ENCODE measurements at places on chromosomes 11 and 22.

- no peak for DNase-seq
These were observed 89.6 kb downstream of the HSD17B12 start for GRCh38 chr11:43770173-43770572.

DNA sequence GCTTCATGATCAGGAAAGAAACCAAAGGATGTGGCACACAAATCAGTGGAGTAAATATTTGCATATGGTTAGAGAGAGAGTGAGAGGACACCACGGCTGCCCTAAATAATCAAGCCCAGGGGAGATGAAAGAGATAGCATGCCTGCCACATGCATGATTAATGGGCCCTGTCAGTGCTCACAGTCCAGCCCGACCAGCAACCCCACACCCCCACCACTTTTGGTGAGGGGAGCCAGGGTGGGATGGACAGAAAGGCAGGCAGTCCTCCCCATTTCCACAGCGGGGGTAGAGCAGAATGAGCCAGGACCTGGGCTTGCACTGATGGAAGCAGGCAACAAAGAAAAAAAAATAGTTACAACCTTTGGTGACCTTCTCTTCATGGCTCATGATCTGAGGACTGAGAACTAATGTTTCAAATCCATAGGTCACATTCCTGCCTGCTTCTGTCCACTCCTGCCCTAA lies 545.0 kb downstream of the ETS1 start:
- DNase-seq, result no peak

DNA sequence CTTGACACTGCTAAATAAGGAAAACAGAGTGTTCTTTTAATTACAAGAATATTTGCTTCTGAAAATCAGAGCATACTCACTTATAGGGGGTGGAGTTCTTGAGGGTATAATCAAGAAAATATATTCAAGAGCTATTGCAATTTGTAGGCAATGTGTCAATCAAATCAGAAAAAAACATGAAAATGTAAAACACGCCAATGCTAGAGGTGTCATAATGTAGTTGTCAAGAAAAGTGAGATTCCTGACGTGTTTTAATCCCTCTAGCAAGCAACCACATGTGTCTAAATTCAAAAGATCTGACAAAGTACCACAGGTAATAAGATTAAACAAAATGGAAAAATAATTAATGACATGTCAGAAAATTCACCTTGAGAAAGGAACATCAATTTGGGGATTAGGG lies 1440.7 kb upstream of the RAG2 start:
- DNase-seq, result no peak

DNA sequence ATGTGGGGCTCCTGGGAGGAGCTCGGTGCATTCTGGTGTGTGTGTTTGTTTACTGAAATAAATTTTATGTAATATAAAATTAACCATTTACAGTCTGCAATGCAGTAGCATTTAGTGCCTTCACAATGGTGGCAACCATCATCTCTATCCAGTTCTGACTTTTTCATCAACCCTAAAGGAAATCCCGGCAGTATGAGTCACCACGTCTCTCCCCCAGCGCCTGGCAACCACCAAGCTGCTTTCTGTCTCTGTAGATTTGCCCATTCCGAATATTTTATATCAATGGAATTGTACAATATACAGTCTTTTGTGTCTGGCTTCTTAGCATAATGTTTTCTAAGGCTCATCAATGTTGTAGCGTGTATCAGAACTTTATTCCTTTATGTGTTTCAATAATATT lies 300.5 kb downstream of the MIAT start:
- DNase-seq, result no peak

- DNase-seq, result no peak
These were observed 24.7 kb downstream of the CPT1A start for GRCh38 chr11:68816917-68817419.

- DNase-seq, result peak; percentile 50
These were observed 14.2 kb downstream of the GATD1 start for GRCh38 chr11:763073-763463.

DNA sequence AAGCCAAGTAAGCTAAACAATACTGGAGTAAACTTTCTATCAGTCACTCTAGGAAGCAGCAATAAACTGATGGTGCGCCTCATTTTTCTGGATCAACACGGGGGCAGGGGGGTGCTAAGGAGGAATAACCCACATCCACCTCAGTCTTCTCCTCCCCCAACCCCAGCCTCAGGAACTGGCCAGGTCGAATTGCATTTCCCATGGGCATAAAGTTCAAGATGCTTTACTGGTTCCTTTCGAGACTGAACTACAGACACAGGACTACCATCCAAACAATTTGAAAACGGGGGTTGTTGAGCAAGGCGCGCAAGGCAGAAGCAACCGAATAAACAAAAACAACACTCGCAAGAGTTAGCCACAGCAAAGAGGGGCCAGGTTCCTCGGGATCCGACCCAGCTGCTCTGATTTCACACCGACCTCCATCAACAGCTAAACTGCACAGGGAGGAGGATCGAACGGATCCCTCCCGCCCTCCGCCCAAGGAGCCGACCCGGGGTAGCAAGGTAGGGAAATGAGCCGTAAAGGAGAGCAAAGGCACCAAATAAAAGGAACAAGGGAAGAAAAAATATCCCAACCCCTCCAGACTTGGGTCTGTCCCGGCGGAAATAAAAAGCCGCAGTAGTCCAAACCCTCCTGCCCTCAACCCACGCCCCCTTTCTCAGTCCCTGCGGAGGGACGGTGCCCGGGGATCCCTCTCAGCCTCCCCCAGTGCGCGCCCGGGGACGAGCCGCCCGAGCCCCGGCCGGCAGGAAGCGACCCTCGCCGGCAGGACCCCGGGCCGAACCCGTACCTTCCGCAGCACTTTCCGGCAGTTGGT lies 801 bp downstream of the SESN3 start:
- no peak for DNase-seq

DNA sequence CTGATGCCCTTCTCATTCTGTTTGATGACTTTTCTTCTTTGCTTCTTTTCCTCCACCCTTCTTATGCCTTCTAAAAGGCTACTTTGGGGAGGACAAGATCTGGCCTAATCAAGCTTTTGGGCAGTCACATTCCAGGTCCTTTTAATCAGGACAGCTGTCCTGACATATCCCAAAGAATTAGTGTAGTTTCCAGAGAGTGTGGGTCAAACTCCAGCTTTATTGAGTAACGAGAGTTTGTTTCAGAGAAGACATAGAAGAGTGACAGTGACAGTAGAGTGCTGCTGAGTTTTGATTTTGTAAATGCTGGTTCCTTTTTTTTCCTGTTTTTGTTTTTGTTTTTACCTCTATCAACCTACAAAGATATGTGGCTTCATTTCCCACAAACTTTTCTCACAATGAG lies 158.4 kb upstream of the SESN3 start:
- no peak for DNase-seq

DNA sequence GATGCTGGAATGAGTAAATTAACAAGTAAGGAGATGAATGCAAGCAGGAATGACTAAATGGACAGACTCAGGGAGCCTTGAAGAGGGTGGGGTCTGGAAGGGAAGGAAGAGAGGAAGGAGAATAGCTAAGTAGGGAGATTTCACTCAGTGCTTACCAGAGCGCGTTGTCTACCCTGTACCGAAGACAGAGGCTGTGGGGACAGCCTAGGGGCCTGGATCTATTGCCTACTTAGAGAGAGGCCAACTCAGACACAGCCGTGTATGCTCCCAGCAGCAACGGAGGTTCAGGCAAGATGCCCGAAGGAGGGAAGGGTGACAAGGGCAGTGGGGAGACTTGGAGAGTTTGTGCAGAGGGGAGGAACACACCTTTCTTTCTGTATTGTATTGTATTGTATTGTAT lies at the start of gene FOLR2:
Gene FOLR2, plus strand, starts transcription at position 157 of the 400 bp plus-strand sequence. CDS start 1,791 bp downstream, outside the sequence.
- DNase-seq, result no peak

GRCh38 chr22:30233582-30233981 lies 13.0 kb downstream of the LIF start:
- DNase-seq, result no peak

GRCh38 chr11:15468466-15468865 lies 353.7 kb downstream of the INSC start:
- DNase-seq, result no peak

DNA sequence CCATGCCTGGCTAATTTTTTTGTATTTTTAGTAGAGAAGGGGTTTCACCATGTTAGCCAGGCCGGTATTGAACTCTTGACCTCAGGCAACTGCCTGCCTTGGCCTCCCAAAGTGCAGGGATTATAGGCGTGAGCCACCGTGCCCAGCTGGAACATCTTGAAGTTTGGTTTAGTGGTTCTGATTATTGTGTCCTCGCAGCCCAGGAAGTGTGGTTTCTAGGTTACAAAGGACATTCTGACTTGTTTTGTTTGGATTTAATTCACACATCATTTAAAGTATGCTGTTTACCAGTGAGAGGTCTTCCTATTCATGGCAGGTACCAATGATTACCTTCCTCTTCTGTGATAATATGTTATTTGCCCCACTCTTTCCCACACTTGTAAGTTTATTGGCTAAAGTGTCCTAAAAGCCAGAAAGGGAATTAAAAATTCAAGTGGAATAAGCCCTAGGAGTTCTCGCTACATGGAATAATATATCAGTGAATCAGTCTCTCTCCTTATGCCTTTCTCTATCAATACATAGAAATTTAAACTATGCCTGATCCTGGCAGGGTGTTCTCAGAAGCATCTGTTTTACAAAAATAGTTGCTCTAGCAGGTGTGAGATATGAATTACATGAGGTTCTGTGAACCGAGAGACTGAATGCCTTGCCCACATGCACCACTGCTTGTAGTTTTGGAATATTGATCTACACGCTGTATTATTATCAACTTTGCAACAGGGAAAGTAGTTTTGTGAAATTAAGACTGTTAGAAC lies 263.1 kb downstream of the DDX10 start:
- DNase-seq, result no peak

DNA sequence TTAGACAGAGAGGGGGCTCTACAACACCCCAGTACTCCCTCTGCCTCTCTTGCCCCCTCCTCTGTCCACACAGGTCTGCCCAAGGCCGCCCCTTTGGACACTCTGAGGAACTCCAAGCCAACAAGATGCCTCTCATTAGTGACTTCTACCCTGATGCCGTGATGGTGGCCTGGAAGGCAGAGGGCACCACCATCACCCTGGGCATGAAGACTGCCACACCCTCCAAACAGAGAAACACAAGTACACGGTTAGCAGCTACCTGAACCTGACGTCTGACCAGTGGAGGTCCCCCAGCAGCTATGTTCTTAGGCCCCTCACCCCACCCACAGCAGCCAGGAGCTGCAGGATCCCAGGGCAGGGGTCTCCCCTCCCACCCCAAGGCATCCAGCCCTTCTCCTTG lies 125.1 kb downstream of the MED15 start:
- no peak for DNase-seq

DNA sequence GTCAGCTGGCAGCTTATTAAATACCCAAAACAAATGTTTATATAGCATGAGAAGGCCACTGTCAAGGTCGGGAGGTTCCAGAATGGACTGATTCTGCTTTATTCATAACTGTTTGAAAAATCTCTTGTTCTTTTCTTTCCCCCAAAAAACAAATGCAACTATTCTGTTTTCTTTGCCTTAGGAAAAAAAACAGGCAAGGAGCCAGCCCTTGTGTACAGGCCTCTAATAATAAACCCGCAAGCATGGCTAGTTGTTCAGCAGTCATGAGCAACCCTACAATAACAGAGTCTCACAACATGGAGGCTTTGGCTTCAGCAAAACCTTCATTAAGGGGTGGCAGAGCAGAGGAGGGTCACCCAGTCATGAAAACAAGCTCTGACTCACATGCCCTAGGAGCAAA lies 191.7 kb downstream of the KIRREL3 start:
- DNase-seq, result peak; percentile 3

- DNase-seq, result no peak
These were observed 7.4 kb downstream of the MAPK8IP1 start for GRCh38 chr11:45892856-45893255.

- peak; percentile 18 for DNase-seq
These were observed 826 bp upstream of the EEF1G start for GRCh38 chr11:62574363-62575071.

DNA sequence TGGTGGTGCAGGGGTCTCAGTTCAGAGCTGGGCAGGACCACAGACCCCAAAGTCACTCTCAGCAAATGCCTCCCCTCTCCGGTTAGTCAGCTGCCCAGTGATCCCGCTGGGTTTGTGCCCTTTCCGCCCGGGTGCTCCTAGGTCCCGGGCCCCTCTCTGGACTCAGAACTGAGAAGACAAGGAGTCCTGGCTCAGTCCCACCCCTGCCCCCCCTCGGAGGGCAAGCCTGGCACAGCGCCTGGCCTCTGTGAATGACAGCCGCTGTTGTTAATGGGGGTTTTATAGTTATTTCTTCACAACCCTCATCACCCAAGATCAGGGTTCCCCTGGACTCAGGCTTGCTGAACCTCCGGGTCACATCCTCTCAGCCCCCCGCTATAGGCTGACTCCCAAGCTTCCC lies 47.6 kb downstream of the ELFN2 start:
- no peak for DNase-seq

DNA sequence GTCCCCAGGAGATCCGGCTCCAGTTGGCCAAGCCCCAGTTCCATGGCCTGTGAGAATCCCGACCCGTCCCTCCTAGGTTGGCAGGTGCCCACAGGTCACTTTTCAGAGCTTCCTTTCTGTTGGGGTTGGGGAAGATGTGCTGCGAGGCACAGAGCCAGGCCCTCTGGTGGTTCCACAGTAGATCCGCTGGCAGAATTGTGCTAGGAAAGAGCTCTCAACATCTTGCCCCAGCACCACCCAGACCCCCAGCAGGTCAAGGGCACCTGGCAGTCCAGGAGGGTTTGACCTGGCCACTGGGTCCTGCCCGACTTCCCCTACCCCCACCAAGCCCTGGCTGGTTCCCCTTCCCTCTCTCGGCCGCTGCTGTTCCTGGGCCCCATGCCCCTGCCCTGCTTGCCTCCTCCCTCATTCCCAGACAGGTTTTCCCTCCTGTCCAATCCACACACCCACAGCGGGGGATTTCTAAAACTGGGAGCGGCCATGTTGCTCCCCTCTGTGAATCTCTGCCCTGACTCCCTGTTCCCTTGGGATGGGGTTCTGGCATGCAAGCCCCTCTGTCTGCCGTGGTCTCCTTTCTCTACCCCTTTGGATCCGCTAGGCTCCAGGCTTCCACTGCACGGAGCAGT lies 26.2 kb upstream of the GCAT start:
- no peak for DNase-seq

- DNase-seq, result peak; percentile 66
These were observed 88.6 kb upstream of the CRYBB3 start for GRCh38 chr22:25110846-25111578.

- no peak for DNase-seq
These were observed 94.5 kb upstream of the FGF3 start for GRCh38 chr11:69913591-69914285.

DNA sequence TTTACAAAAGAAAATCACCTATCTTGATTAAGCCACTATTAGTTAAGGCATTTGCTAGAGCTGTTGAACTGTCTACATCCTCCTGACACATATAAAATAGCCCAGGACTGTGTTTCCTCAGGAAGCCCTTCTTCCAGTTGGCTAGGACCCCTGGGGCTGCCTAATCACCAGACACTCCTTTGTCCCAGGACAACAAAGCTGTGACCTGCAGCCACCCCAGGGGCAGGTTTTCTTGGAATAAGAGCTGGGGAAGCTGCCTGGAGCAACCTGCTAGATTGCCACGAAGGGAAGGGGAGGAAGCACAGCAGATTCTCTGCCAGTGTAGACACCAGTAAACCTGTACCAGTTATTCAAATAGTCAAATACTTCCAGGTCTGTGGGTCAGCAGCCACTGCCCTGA lies 17.6 kb downstream of the CHST1 start:
- DNase-seq, result no peak

- no peak for DNase-seq
These were observed 94.3 kb downstream of the SLC17A6 start for GRCh38 chr11:22432291-22433093.

GRCh38 chr22:42855721-42856120 lies 1.4 kb downstream of the ARFGAP3 start:
- no peak for DNase-seq
